CD4-positive, alpha-beta T cell treated with Interleukin-4 for 4 hours (primary cell): ENCODE measurements at places on chromosomes 4 and X.

- DNase-seq = no peak
Measured at GRCh38 chr4:28548136-28548535, 1687.5 kb downstream of the STIM2 start.

DNA sequence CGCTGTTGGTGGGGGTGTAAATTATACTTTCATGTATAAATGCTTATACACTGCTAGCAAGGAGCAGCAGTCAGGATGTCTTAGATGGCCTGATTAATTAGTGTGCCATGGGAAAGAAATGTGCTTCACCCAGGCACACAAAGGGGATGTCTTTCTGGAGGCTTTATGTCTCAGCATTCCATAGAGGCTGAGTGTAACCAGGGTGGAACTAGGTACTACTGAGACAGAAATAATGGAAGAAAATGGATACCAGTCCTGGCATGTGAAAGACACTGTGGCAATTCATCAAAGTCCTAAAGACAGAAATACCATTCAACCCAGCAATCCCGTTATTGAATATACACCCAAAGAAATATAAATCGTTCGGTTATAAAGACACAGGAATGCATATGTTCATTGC lies 52.5 kb downstream of the PF4 start:
- no peak for DNase-seq

DNA sequence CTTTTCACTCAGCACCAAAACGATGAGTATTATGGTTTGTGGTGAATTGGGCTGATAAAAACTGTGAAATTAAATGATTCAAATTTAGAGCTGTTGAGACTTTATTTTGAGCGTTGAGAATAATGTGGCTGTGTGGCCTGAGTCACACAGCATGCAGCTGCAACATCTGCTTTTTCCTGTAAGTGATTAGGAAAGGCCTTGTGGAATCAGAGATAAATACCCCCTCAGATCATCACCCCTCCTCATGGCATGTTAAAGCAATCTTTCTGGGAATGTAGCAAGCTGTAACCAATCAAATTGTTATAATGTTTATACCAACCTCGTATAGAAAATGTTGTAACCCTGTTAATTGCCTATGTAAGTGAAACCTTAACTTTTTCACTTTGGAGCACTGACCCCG lies 90.0 kb upstream of the GRPR start:
- no peak for DNase-seq

- no peak for DNase-seq
Measured at GRCh38 chr4:126969360-126970235, 663.2 kb upstream of the INTU start.

- DNase-seq = no peak
Measured at GRCh38 chr4:146957237-146957636, 11.6 kb upstream of the TTC29 start.

DNA sequence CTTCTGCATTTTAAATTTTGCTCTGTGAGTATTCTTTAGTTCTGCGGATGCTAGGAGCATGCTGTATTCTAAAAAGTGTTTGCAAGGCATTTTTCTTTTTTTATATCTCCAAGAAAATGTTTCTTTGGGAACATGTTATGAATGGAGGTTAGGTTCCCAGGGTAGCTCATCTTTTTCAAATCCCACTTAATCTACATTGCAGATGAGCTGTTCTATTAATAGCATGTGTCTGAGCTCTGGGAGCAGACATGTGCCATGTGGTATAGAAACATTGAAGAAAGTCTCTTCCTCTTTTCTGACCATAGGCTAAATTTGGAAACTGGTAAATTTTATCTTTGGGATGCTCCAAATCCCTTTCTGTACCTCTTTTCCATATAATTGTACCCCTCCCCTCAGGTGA lies 23.2 kb downstream of the DIAPH2 start:
- DNase-seq = no peak

- DNase-seq = no peak
Measured at GRCh38 chrX:78958419-78959116, 13.4 kb downstream of the P2RY10 start.

GRCh38 chr4:98555798-98556445 lies 102.5 kb downstream of the TSPAN5 start:
- no peak for DNase-seq

DNA sequence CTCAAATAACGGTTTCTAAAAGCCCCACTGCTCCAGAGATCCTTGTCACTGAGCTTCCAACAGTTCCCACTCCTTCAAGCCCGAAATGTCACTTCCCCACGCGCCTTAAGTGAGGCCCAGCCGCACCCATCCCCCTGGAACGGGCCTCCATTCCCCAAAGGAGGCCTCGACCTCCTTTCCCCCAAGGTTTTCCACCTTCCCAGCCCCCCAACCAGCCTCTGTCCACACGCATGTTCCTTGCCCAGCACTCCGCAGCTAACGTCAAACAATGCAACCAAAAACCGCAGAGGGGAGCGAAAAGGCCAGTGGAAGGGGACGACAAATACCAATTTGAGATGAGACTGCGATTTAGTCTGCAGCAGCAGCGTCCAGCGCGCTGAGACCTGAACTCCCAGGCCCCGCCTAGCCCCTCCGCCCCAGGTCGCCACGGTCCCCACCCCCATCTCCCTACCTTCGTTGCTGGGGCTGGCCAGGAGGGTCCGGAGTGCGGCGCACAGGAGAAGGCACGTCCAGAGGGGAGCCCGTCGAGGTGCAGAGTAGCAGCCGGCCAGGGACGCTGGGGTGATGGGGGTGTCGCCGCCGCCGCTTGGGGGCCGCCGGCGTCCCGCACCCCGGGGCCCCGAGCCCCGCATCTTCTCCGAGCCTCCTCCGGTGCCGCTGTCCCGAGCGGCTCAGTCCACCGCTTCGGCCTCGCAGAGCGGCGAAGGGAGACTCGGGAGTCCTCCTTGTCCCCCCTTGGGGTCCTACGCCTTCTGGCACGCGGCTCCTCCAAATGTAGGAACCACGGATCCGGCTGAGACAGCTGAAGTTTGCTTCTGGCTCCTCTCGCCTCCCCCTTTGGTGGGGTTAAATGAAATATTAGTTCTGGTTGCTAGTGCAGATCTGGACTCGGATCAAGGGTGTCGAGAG lies 924 bp downstream of the EPHA5 start:
- DNase-seq = no peak

- no peak for DNase-seq
Measured at GRCh38 chr4:132334081-132334480, 815.0 kb upstream of the PCDH10 start.

GRCh38 chr4:10243856-10244255 lies 127.3 kb upstream of the WDR1 start:
- DNase-seq = no peak

GRCh38 chr4:955931-956381 lies 17.4 kb downstream of the DGKQ start:
- DNase-seq = no peak

DNA sequence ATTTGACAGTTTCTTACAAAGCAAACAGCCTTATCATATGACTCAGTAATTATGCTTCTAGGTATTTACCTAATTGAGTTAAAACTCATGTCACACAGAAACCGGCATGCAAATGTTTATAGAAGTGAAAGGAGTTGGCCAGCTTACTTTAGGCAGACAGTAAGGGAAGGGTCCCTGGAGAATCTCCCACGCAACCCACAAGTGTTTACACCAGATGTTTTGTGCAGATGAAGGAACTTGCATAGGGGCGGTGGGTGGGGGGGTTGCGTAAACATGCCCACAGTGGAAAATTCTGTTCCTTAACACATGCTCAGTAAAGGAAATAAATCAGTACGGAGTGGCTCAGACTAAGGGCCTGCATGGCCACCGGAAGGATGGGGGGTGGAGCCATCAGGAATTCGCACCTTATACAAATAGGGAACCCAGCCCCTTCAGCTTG lies 330.5 kb upstream of the AADAT start:
- no peak for DNase-seq
